Activated CD8-positive, alpha-beta memory T cell treated with anti-CD3 and anti-CD28 coated beads for 24 hours (primary cell): ENCODE measurements at places on chromosomes 7 and 10.

DNA sequence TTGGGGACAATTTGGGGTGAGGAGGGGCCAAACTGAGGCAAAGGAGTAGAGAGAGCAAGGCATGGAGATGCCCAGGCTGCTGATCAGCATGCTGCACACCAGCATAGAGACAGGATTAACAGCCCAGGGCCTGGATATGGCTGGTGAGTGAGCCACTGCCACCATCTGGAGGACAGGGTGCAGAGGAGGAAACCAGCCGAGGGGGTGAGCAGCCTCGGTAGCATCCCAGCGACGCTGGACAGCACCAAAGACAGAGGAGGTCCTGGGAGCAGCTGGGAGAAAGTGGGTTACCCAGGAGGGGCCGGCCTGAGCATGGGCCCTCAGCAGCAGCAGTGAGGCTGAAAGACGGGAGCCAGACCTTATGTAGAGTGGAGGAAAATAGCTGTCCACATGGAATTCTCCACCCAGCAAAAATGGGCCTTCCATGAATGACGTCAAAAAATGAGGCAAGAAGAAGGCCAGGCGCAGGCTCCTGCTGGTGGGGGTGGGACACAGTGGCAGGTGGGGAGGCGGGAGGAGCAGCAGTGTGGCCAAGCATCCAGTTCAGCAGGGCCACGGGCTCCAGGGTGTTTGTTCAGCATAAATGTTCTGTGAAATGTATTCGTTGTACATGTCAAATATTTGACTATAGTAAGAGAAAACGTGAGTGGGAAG lies 16.7 kb downstream of the RET start:
- DNase-seq: no peak

GRCh38 chr7:32680259-32681173 lies 185.2 kb downstream of the AVL9 start:
- DNase-seq: no peak

GRCh38 chr10:126169899-126170298 lies 218.4 kb downstream of the ADAM12 start:
- no peak for DNase-seq

- no peak for DNase-seq
Measured at GRCh38 chr7:131103997-131104396, 223.7 kb upstream of the MKLN1 start.

GRCh38 chr10:117782276-117782675 lies 239.7 kb downstream of the EMX2 start:
- DNase-seq: no peak

- DNase-seq: no peak
Measured at GRCh38 chr10:15712883-15713282, 6.8 kb downstream of the ITGA8 start.

DNA sequence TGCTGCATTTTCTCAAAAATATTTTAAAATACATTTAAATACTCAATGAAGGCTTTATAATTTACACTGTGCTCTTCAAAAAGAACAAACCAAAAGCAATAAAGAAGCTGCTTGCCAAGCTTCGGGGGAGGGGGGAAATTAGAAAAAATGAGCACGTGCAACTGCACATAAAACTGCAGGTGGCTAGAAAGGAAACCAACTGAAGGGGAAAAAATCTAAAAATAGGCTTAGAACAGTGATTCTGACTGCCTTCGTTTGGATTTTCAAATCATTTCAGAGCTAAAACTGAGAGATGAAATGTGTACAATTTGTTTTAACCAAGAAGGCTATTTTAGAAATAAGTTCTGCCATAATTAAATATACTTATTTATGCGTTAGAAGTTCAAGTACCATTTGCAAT lies 61.4 kb downstream of the ABI1 start:
- DNase-seq: no peak

- DNase-seq: no peak
Measured at GRCh38 chr10:12670004-12670403, 320.7 kb downstream of the CAMK1D start.

DNA sequence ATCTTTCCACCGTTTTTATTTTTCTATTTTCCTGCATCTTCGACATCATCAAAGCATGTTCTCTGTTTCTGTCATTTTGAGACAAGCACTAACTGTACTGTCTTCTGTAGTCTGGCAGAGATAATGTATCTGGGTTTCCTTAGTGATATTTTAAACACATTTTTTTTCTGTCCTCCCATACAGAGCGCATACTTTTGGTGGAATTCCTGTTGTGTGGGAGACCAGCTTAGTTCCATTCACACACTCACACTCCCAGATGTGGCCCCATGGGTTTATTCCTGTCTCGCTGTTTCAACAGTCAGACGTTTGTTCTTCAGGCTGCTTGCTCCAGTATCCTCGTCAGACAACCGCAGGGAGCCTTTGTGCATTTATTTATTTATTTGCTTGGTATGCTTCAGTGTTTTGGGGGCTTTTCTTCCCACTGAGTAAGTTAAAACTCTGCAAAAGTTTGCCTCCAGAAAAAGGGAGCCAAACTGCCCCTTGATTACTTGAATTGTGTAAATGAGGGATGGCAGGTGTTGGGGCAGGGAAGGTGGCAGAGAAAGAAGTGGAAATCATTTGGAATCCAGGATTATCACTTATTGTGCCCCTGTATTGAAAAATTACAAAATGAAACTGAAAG lies 456.8 kb upstream of the KLF6 start:
- DNase-seq: no peak
